ENCODE measurements at places on chromosomes 3 and 15.

- no peak for DNase-seq
These were observed 65.2 kb downstream of the TPRA1 start for GRCh38 chr3:127525373-127525772.

GRCh38 chr3:141240286-141240685 is 8.7 kb downstream of the PXYLP1 start:
- DNase-seq: no peak

DNA sequence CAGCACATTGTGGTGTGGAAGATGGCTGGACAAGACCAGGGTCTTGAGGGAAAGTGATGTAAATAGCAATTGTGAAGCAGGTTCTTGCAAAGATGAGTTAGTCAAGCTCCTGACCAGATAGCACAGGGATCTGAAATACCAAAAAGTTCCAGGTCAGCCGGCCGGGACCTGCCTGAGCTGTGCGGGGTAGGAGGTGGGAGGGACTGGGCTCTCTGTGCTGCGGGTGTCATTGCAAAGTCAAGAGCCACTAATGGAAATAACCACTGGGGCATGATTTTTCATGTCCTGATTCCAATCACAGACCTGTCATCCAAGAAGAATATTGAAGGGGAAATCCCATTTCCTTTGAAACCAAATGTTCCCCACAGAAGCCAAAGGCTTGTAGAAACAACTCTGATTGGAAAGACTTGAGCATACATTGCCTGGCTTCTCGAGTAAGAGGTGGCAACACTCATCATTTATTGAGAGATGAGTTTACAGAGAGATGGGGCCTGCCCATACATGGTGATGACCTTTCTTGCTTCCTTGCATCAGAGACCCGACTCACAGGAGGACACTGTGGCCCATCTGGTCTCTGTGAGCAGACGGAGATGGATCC is 44.2 kb upstream of the KY start:
- DNase-seq: no peak

- no peak for DNase-seq
These were observed 590.0 kb downstream of the EPHA3 start for GRCh38 chr3:89697321-89697916.

DNA sequence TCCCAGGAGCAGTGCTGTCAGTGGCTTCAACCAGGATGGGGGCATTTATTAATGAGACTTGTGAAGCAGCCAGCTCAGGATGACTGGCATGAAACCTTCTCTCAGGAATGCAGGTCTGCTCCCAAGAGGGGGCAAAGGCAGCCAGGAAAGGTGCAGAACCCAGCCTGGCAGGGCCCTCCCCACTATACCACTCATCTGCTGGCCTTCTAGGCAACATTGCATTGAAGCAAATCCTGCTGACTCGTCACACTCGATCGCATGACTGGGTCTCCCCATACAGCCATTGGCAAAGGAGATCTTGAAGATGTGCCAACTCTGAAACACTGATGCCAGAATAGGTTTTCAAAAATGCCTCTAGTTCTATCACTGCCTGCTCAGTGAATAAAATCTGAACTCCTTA is 65.7 kb upstream of the CMTM7 start:
- no peak for DNase-seq

DNA sequence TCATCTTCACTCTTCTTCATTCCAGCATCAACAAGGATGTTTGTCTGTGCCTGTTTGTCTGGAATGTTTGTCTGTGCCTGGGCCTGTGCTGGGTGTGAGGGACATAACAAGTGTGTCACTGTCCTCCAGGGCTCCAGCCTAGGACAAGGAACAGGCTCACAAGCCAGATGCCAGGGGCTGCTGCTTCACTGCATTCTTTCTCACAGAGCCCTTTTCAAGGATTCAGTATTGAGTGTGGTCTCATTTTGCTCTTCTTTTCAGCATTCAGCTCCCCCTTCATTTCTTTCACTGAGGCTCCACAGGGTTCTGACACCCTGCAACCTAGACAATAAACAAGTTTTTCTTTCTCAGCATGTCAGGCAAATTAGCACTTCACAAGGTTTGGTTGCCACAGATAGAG is 43.6 kb upstream of the KY start:
- DNase-seq: no peak

GRCh38 chr3:171446301-171446700 is 13.9 kb downstream of the TNIK start:
- no peak for DNase-seq

- no peak for DNase-seq
These were observed 27.3 kb downstream of the NEO1 start for GRCh38 chr15:73079565-73079964.

DNA sequence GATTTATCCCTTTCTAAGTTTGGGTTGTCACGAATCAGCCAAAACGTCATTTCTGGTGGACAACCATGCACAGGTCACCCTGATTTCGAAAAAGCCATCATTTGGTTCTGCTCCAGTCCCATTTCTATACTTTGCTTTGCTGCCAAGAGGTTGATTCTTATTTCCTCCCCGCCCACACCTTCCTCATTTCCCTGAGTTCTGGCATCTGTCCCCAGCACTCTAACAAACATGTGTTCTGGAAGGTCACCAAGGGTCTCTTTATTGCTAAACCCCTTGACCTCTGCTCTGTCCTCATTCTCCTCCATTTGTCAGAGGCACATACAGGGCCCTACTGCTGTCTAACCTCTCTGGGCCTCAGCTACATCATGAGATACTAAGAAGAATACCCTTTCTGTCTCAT is 36.4 kb upstream of the PTPRG start:
- no peak for DNase-seq

GRCh38 chr3:177569193-177569592 is 371.9 kb upstream of the TBL1XR1 start:
- no peak for DNase-seq

- DNase-seq: no peak
These were observed 178.0 kb upstream of the P2RY1 start for GRCh38 chr3:152656972-152657355.

- DNase-seq: no peak
These were observed 470.1 kb upstream of the NR2F2 start for GRCh38 chr15:95860406-95860805.

DNA sequence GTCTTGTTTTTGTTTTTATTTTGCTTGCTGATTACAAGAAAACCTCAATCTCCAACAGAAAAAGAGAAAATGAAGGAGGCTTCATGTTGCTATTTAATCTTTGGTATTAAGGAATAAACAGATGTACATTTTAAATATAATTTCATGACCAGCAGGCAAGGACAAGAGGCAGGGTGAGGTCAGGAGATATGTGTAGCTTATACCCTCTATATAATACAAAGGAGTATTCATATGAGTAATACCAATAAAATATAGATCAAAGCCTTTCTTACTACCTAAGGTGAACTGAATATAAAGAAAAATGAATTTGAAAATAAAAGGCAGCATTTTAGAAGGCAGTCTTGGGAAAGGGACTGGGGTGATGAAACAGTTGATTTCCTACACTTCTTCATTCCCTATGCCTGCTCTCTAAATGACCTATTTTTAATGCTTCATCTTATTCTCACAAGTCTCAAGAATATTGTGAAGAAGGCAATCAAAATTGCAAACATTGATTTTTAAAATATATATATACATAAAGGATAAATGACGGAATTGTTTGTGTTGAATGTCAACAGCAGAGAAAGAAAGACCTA is 8.6 kb upstream of the CBLB start:
- DNase-seq: no peak

GRCh38 chr15:66845266-66845785 is 143.3 kb downstream of the SMAD6 start:
- no peak for DNase-seq

DNA sequence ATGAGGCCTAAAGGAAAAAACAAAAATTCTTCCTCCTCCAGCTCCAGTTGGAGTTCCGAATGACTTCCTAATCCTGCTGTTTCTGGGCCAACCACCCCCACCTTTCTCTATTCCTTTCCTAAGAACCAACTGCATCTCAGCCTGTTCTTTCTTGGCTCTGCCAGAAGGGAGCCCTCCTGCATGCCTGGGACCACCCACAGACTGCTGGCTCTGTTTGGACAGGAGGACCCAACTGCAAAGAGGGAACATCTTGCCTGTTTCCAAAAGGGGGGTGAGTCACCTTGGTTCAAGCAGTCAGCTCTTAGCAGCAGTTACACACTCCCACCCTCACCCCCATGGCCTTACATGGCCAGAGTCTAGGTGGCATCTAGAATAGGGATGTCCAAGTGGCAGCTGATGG is 116.0 kb upstream of the PRICKLE2 start:
- DNase-seq: no peak

DNA sequence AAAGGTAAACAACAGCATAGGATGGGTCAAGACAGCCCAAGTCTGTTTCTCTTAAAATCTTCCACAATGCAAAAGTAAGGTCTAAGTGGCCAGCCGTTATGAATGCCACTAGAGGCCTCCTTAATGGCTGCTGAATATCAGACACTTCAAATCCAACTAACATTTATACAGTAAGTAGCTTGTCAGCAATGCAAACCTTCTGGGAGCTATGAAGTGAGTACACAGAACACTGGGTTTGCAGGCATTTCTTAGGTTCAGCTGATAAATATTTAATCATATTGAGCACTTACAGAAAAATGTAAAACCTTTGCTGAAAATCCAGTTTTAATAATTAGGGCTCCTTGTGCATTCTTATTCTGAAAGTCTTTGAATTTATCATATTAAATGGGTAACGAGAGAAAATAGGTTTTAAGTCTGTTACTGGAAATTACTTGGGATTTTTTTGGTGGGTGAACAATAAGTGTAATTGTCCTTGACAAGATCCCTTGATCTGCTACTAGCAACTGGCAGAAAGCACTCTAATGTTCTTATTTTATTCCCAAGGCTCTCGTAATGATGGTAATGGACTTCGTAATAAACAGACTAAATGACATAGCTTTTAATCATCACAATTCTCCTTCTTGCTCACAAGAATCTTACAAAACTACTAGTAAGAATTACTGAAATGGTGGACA is 141.7 kb upstream of the GPR149 start:
- no peak for DNase-seq

DNA sequence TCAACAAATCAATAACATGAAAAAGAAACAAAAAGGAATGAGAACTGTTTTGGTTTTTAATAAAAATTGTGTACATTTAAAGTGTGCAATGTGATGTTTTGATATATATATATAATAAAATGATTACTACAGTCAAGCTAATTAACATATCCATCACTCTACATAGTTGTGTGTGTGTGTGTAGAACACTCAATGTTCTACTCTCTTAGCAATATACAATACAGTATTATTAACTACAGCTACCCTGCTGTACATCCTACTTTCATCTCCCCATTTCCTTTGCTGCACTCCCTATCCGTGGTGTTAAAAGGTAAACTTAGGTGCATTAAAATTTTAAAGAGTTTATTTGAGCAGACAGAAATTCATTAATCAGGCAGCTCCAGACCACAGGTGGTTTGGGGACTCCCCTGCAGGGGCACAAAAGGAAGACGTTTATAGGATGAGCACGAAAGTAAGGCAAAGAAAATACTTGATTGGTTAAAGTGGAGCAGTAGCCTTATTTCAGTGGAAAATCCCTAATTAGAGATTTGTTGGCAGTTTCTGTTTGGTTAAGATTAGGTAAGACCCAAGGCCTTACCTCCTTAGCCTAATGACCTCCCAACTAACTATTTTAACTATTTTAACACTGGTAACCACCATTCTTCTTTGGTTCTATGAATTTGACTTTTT is 61.8 kb upstream of the SNRK start:
- no peak for DNase-seq

DNA sequence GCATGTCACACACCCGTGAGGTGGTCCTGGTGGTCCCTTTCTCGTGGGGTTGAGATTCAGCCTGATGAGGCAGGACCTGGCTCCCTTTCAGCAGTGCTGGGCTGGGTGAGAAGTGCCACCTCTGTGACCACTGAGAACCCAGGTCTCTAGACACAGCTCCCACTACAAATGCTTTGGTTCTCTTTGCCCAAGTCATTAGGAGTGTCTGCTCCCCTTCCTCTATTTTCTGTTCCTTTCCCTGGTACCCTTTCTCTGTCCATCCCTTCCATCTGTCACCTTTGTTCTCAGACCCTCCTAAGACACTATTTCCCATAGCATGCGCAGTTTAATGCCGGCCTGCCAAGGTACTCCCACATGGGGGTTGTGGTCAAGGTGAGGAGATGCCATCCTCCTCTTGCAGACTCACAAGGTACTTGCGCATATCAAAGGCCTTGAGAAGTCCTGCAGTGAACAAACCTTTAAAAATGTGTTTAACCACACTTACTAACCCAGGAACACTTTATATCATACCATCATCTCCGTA is 297.7 kb downstream of the LRTM1 start:
- no peak for DNase-seq

DNA sequence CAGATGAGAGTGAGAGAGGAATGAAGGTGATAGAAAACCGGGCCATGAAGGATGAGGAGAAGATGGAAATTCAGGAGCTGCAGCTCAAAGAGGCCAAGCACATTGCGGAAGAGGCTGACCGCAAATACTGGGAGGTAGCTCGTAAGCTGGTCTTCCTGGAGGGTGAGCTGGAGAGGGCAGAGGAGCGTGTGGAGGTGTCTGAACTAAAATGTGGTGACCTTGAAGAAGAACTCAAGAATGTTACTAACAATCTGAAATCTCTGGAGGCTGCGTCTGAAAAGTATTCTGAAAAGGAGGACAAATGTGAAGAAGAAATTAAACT is 88.9 kb downstream of the EOMES start:
- DNase-seq: no peak

DNA sequence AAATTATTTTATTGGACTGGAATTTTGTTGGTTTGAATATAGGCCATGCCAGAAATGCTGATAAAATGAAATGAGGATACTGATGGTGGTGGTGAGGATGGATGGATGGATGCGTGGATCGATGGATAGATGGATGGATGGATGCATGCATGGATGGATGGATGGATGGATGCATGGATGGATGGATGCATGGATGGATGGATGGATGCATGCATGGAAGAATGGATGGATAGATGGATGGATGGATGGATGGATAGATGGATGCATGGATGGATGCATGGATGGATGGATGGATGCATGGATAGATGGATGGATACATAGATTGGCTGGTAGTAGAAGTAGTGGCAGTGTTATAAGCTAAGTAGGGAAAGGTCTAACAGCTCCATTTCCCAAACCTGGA is 40.1 kb downstream of the CPN2 start:
- no peak for DNase-seq

GRCh38 chr15:53359038-53359437 is 400.4 kb downstream of the WDR72 start:
- no peak for DNase-seq

GRCh38 chr3:131705558-131706051 is 202.8 kb upstream of the MRPL3 start:
- DNase-seq: no peak

GRCh38 chr3:171113716-171114115 is 87.2 kb upstream of the SLC2A2 start:
- DNase-seq: no peak
